Stimulated activated CD4-positive, alpha-beta T cell treated with anti-CD3 and anti-CD28 coated beads, TNF-alpha, amount 100 ng/mL, for 1 hour (primary cell): ENCODE measurements at places on chromosomes 6 and 20.

- DNase-seq: no peak
Measured at GRCh38 chr6:14339711-14340584, 222.4 kb downstream of the CD83 start.

GRCh38 chr6:98834060-98835031 lies at the start of gene POU3F2:
Gene POU3F2 (plus strand): TSS chr6:98834574. CDS start chr6:98834874, 300 bp downstream.
- DNase-seq: no peak

GRCh38 chr6:72863131-72863530 lies 241.3 kb downstream of the KCNQ5 start:
- no peak for DNase-seq

GRCh38 chr6:27897580-27898206 lies 14.5 kb downstream of the OR2B2 start:
- DNase-seq: no peak

GRCh38 chr20:3273371-3273770 lies 34.4 kb upstream of the SLC4A11 start:
- DNase-seq: no peak

DNA sequence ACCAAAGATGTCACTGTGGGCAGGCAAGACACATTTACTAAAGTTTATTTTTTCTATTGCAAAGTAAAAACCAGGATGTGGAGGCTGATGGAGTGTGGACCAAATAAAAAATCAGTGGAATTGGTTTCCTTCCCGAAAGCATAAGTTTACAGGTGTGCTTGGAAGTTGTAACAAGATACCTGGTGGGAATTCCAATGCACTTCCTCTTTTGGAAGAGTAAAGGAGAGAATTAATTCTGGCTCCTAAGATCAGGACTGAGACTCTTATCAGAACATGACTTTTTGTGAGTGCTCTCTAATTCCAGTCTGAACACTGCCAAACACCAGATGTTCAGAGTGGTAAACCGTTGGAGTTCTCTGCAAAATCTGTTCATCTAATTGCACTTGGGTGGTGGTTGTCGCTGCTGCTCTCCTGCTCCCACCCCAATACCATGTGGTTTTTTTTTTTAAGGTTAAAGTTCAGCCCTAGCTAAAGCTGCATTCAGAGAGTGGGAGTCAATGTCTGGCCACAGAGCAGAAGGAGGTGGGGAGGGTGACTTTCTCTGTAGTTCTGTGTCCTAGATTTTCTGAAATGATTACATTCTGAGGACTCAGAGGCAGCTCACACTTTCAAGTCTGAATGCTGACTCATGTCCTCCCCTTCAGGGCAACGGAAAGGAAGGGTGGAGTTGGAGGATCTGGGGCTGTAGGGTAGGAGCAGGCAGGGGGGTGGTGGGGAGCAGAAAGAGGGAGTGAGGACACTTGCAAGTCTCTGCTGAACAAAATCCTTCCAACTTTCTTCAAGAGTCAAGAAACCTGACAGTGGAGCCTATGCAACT lies 275.8 kb upstream of the PRDM1 start:
- DNase-seq: no peak

GRCh38 chr6:8652710-8653109 lies 217.4 kb upstream of the SLC35B3 start:
- DNase-seq: no peak

DNA sequence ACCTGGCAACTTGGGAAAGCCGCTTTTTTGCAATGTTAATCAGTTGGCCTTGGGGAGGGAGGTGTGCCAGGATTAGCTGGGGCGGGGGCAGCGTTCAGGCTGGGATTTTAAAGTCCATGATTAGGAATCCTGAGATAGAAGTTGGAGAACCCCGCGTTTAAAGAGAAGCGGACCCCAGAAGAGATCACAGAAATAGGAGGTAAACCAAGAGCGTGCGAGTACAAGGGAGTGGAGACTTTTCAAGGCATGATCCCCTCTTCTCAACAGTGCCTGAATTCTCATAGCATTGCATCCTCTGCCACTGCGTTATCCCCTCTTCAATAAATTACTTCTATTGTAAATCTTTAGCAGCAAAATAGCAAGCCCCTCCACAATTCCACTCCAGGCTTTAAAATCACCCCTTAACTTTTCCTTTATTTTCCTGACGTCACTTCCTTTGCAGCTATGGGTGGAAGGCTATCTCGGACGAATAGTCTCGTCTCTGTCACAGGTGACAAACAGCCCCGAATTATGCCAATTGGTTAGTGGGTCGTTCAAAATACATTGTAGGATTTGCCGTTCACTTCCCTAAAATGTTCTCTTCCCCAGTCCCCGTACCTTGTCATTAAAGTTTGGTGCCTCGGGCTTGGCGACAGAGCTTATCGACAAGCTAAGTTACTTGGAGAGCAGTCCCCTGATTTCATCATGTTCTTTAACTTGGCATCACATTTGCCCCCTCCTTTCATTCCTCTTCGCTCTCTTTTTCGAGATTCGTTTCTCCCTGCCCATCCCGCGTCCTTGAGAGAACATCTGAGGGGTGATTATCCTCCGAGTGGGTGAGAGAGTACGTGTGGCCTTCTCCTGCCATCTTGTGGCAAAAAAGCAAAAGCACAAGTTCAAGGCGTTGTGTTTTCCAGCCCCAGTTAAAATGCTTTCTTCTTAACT lies 17.1 kb downstream of the OR2B2 start:
- no peak for DNase-seq

DNA sequence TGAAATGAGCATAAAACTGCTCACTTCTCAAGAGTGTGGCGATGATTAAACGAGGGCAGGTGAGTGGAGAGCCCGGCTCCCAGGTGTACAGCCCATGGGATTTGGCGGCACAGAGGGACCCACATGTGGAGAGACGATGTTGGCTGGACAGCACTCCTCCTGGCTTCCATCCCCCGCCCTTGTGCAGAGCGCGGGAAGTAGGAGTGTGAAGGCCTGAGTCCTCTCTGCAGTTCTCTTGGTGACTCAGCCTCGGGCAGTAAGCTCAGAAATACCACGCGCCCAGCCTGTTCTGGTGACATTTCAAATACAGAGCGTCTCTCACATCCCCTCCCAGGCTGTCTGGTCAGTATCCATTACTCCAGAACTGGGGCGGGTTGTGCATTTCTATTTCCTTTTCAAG lies 94.2 kb upstream of the SRSF6 start:
- DNase-seq: no peak

GRCh38 chr6:145009711-145010110 lies 724.6 kb downstream of the UTRN start:
- DNase-seq: no peak

DNA sequence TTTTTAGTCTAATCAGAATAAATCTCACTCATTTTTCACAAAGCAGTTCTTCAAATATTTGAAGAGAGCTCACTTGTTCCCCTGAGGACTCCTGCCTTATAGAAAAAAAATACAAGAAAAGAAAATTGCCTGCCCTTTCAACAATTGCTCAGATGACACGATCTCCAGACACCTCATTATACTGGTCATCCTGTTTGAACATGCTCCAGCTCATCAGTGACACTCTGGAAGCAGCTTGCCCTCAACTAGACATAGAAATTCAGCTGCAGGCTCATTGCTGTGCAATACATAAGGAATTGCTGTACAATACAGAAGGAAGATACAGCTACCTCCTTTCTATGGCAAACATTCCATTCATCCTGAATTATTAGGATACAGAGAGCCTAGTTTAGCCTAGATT lies 73.1 kb downstream of the OPN5 start:
- DNase-seq: no peak

DNA sequence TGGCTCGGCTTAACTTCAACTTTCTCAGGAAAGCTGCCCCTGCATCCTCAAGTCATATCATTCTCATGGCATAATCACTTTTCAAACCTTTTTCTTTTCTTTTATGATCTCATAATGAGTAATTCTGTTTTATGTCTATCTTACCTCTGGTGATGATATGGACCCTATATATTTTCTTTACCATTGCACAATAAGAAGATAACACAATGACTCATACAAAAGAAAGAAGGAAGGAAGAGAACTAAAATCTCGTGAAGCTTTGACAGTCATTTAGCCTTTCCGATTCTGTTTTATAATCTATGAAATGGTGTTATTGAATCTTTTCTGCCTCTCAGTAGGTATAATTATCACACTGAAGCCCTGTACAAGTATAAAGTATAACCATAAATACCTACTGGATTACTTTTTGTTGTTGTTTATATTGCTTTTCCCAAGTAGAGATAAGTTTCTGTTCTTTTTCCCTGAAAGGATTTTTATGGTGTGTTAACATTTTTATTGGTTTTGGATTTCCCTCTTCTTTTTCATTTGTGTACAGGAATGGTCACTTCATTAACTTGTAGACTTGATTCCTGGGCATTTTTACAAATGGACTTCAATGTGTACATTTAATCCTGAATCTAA lies 300.9 kb downstream of the LAMA2 start:
- no peak for DNase-seq
